Stimulated activated CD8-positive, alpha-beta memory T cell treated with anti-CD3 and anti-CD28 coated beads, Interleukin-15, amount 100 ng/mL, for 4 hours (primary cell): ENCODE measurements at places on chromosomes 16 and 17.

- no peak for DNase-seq
Measured at GRCh38 chr17:20927308-20927977, 115.4 kb downstream of the USP22 start.

DNA sequence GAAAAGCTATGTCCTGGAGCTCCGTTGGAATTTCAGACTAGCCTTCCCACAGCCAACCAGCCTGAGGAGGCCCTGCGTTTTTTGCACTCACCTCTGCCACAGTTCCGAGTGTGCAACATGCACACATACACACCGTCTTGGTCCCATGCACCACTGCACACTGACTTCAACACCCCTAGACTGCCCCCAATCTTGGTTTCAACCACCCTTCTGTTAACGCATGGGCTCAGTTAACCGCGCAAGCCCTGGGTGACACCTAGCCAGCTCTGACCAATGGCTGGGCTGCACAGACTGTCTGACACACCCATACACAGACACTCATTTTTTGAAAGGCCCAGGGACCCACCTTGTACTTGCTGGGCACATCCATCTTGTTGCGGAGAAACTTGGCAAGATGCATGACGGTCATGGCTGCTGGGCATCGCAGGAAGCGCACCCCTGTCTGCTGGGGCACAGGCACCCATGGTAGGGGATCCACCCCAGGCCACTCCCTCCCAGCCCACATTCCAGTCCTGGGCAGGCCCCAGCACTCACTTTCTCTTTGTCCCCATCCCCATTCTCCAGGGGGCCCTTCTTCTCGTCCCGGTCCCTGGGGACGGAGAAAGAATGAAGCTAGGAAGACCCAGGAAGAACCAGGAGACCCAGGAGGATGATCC, 8.0 kb downstream of the CISD3 start:
- no peak for DNase-seq

- DNase-seq: no peak
Measured at GRCh38 chr17:32798938-32799337, 78.0 kb downstream of the MYO1D start.

DNA sequence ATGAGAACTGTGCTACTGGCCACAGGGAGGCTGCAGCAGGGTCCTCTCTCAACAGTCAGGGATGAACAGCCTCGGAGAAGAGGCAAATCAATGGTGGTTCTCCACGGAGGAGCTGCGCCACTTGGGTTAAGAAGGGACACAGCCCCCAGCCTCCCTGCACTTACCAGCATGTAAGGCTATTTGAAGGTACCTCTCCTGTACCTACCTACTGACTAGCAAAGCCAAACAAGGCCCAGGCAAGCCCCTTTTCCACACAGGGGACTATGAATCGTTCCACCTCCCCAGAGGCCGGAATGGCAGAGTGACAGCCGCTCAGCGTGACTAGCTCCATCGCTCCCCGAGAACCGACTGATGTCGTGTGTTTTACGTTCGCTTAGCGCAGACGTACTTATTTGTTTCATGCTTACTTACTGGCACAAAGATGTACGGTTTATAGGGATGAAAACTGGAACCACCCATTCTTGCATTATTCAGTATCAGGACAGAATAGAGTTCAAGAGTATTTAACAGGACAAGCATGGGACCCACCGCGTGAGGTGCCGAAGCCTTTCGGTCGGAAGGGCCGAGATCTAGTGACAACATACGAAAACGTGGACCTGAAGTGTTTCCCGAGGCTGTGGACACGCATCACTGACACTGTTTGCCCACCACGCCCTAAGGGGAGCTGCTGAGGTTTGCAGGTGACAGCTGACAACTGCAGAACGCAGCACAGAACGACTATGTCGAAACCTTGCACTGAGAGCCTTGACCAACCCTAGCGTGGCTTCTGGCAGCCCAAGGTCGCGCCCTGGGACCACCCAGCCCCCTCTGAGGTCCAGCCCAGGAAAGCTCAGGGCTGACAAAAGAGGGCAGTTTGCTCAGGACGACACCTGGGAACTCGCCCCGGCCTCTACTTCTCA, 1.0 kb downstream of the TEPSIN start:
- no peak for DNase-seq

DNA sequence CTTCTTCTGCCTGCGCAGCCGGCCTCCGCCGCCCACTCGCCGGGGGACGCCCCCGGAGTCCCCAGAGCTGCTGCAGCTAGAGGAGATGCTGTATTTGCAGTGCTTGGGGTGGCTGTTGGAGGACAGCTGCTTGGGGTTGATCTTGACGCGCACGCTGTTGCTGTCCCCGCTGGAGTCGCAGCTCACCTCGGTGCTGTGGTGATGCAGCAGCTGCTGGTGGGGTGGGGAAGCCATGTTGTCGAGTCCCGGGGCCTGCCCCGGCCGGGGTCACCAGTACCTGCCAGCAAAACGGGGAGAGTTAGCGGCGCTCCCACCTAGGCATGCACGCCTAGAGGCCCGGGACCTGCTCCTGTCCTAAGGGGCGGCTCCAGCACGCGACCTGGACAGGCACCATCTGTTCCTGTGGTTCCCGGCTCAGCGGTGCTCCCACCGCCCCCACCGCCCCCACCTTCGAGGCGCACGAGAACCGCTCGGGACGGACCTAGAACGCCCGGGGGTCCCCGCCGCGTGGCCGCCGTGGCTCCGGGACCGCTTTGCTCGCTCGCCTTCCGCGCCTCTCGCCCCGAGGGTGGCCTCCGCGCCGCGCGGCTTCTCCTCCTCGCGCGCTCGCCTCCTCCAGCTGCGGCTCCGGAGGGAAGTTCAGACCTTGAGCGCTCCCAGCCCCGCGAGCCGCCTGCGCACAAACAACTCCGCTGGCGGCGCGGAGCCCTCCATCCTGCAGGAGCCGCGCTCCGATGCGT, 863 bp downstream of the ADCY9 start:
- DNase-seq: no peak
